ENCODE measurements at places on chromosomes 12 and 14.

GRCh38 chr12:77742631-77743030 is 88.1 kb upstream of the NAV3 start:
- peak; percentile 20 for DNase-seq

- DNase-seq: no peak
These were observed 69.3 kb downstream of the ELK3 start for GRCh38 chr12:96263449-96263902.

DNA sequence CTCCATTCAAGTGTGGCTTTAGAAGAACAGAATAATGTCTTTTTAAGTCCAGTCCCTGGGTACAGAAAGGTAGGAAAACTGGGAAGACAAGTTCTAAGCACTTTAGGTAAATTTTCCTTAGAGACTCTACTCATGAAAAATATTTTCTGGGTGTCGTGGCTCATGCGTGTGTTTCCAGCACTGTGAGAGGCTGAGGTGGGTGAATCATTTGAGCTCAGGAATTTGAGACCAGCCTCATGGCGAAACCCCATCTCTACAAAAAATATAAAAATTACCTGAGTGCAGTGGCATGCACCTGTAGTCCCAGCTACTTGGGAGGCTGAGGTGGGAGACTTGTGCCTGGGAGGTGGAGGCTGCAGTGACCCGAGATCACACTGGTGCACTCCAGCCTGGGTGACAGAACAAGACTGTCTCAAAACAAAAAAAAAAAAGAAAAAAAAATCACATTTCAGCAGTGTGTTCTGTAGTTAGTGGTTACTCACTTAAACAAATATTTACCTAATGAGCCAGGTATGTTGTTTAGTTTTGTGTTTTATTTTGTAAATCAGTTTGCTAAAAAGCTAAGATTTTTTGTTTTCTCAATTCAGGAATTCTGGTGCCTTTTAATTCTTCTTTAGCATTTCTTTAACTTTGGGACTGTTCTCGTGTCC is 52.3 kb upstream of the RD3L start:
- no peak for DNase-seq

DNA sequence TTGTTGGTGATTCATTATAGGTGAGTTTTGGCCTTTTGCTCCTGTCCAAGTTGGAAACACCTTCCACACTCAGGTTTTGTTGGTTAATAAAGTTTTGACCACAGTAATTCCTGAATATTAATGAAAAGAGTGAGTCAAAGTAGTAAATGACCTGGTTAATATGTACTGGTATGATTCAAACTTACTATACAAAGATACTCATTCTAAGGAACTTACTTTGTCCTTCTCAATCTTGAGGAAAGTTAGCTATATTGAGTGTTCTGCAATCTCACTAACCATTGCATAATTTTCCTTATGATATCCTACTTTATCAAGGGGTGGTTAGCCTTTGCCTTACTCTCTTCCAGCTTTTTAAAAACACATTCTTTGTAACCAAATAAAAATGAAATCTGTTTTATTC is 20.9 kb upstream of the HECTD1 start:
- DNase-seq: no peak

DNA sequence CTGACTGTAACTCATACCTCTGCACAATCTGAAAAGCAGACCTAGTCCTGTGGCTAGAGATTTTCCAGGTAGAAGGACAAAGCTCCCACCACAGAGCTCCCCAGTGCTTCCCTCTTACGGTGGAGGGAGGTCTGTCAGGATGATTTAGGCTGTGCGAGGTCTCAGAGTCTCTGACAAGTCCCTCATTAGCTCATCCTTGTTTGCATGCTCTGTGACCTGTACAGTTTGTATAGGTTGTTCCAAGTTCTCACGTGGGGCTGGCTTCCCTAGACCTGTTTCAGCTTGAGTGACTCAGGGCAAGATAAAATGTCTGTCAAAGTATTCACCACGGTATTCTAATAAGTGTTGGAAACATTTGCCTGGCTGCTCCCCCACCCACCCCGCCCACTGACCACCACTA is 34.8 kb downstream of the ASCL1 start:
- no peak for DNase-seq

DNA sequence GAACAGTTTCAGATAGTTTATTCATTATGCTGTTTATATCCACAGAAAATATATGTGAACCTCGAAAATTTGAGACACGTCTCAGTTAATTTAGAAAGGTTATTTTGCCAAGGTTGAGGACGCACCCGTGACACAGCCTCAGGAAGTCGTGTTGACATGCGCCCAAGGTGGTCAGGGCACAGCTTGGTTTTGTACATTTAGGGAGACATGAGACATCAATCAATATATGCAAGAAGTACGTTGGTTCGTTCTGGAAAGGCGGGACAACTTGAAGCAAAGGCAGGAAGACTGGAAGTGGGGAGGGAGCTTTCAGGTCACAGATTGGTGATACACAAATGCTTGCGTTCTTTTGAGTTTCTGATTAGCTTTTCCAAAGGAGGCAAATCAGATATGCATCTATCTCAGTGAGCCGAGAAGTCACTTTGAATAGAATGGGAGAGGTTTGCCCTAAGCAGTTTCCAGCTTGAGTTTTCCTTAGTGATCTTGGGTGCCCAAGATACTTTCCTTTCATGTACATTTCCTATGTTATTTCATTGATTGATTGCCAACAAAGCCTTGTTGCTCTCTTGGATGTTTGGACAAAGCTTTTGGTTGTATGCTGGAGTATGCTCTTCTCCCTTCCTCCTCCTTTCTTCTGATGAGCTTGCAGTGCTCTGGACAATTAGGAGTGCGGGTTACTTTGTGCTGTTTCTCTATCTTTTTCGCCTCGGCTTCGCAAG is 3.2 kb downstream of the SNAPC1 start:
- DNase-seq: no peak

- no peak for DNase-seq
These were observed 35.4 kb downstream of the TNFAIP2 start for GRCh38 chr14:103158688-103159087.

DNA sequence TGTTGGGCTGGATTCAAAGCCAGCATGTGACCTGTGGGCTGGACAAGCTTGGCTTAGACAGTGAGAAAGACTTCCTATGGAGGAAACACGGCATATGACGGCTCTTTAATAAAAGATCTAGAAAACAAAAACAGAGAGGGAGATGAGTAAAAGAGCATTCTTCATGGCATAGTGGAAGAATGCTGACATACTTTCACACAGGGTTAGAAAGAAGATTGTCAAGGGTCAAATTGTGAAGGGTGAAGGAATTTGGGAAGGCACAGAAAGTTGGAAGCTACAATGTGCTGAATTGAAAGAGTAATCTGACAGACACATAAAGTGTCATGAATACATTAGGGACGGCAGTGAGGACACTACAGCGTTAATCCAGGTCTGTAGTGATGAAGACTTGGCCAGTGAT is 63.4 kb downstream of the GALNT4 start:
- DNase-seq: no peak

DNA sequence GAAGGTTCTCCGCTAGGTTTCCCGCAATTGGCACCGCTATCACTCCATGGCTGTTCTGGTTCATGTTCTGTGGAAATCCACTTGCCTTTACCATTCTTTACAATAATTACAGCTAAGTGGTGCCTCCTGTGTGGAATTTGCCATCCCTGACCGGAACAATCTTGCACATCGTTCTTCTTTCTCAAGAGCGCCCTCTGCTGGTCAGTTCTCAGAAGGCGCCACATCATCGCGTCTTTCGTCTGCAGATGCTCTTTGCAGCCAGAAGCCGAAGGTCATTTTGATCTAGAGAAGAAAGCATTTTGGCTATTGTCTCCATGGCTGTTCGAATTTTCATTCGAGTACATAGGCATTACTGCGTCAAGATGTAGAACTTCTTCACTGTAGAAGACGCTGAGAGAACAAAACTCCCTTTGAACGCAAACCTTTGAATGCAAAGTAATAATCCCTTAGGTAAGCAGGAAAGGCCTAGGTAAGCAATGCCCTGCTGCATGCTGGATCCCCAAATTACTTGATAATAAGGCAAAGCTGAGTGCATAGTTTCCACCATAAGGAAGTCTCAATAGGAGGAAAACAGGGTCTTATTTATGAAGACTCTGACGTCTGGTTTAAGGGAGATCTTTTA is 10.1 kb upstream of the RTRAF start:
- DNase-seq: peak; percentile 53

- DNase-seq: no peak
These were observed 39.3 kb upstream of the DDX11 start for GRCh38 chr12:31034372-31034771.

DNA sequence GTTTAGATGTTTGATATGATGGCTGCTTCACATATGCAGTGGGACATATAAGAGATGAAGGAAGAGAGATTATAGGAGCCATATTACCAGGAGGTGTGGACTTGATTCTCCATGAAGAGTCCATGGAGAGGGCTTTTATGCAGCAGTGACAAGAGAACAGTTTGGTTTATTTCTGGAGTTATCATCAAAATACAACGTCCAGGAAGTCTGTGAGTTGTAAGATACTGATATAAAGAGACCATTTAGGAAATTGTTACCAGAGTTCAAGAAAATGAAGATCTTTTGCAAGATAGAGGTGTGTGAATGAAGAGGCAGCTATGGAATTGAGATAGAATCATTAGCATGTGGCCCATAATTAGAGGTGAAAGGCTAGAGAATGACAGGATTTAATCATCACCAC is 431.7 kb downstream of the NPAS3 start:
- DNase-seq: no peak

- no peak for DNase-seq
These were observed 431.9 kb downstream of the BCL11B start for GRCh38 chr14:98840091-98840490.

DNA sequence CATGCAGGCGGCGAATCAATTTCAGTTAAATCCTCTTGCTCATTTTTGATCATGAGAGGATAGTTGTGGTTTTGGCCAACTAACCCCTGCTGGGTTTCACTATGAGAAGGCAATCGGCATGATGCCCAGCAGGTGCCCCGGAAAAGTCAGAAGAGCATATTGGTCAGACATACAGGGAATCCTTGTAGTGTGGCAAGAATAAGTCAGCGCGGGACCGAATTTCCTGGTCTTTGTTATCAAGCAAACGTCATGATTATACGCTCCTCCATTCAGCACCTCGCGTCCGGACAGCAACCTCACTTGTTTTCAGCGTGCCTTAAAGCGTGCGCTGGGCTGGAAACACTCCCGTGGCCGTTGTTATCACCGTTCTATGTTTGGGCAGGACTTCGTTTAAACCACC is 1.8 kb downstream of the TBC1D30 start:
- DNase-seq: peak; percentile 4

DNA sequence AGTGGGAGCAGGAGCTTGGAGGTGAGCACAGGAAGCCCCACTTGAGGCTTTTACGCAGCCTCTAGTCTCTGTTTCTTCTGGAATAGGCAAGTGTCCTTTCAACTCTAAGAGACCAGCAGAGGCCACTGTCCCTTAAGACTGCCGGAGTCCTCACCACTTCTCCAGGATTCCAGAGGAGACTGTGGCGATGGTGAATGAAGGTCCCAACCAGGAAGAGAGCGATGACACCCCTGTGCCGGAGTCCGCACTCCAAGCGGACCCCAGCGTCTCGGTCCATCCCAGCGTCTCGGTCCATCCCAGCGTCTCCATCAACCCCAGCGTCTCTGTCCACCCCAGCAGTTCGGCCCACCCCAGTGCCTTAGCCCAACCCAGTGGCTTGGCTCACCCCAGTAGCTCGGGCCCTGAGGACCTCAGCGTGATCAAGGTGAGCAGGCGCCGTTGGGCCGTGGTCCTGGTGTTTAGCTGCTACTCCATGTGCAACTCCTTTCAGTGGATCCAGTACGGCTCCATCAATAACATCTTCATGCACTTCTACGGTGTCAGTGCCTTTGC is 442 bp downstream of the FLVCR2 start:
- no peak for DNase-seq

DNA sequence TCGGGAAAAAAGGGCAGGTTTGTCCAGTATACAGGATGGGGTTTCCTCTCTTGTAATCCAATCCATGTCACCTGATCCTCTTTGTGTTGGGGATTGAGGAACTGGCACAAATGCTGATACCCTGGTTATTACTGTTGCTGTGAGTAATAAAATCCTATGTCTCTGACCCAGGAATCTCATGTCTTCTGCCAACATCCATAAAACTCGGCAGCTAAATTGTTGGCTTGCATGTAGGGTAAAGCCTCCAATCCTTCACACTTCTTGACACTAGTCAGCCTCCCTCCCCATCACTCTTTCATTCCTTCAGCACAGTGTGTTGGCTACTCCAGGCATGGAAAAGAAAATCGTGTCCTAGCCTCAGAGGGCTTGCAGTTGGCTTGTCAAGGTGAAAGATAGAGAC is 9.2 kb upstream of the NOS1 start:
- DNase-seq: no peak

- DNase-seq: no peak
These were observed 63.9 kb upstream of the GRIP1 start for GRCh38 chr12:66742508-66743367.

- no peak for DNase-seq
These were observed 865.4 kb upstream of the TMEM132C start for GRCh38 chr12:127401536-127401935.

- no peak for DNase-seq
These were observed 11.4 kb downstream of the ATP23 start for GRCh38 chr12:57952766-57953165.

GRCh38 chr14:38505221-38505972 is 249.5 kb upstream of the CLEC14A start:
- DNase-seq: no peak

GRCh38 chr12:49720214-49720613 is 13.0 kb upstream of the FMNL3 start:
- DNase-seq: no peak

DNA sequence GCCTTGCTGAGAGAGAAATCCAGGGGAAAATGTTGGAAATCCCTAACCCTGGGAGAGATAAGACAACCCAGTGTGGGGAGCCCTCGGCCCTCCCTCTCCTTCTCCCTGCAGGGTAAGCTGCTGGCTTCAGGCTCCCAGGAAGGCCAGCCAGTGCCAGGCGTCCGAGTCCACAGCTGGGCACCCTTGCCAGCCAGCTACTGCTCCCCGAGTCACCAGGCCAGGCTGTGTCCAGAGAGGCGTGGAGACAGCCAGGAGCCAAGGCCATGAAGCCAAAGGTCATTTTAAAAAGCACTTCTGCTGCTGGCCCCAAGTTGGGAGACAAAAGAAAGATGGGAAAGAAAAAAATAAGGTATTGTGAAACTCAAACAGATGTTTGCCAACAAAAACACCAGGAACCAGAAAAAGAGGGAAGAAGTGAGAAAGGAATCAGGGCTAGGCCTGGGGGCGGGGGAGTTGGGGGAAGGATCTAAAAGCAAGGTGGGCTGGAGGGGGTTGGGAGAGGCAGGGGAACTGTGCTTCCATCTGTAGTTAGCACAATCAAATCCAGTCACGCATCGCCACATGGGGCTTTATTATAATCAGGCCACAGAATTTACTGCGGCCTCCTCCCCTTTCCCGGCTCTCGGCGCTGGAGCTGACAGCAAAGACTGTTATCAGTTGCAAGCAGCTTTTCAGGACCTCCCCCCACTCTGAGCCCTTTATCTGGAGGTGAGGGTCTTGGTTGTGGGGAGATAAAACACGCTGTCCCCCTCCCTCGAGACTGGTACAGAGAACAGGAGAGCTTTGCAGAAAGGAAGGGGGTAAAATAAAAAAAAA is 33.5 kb downstream of the RBM19 start:
- no peak for DNase-seq

DNA sequence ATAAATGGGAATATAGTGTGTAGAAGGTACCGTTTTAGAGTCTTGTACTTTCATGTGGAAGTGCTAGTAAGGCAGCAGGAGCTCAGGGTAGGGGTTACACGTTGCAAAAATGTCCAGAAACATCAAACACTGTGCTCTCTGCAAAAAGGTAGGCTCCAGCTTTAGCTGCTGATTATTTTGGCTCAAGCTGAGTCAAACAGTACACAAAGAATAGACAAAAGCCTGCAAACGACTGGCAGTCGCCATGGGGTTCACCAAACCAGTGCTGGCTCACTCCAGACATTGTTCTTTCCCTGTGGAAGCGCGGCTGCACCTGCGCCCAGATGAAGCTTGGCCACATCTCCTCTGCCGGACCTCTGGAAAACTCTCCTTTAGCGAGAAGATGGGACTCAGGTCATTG is 45.3 kb upstream of the NAA30 start:
- no peak for DNase-seq

All from NCI-H1436 treated with DMSO at 0.1 percent for 48 hours (cell line).